Activated naive CD8-positive, alpha-beta T cell treated with anti-CD3 and anti-CD28 coated beads, Interleukin-2, amount 10 ng/mL, durations not matched to agents 7 days and 5 days (primary cell): ENCODE measurements at places on chromosomes 13 and 19. TPM values are rescaled to one million over a fixed set of nuclear protein-coding genes. Genes with fewer than 3 reads are reported as not detected.

DNA sequence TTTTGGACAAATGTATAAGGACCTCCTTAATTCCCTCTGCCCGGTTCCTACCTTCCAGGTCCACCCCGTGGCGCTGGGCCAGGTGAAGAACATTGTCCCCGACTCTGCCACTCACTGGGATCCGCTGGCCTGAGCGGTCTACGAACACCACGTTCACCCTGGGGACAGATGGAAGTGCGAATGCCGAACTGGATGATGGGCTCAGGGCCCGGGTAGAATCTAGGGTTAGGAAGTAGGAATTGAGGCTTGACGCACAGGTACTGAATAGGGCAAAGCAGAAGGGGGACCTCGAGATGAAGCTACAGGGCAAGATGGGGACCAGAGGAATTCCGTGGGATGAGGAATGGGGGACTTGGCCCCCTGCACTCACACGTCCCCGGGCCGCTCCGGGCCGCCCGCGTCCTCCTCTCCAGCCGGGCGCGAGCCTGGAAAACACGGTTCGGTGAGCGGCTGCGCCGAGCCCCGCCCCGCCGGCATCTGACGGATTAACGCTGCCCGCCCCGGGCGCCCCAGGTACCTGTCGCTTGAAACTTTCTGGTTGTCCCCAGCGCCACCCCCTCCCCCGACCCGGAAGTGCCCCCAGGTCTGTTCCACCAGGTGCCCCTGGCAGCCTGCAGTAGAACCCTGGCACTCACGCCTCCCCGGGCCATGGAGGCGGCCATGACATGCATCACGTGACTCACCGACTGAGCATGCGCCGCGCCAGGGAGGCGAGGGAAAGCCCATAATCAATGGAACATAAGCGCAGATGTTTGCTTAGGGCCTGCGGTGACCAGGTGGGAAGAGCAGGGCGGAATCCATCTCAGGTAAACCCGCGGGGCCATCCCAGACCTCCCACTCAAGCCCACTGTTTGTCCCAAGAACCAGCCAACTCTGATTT lies at the start of gene FDX2:
Gene FDX2 (minus strand): TSS at position 681 of the 880 bp plus-strand sequence. CDS start 19 bp downstream, at position 662.
- DNase-seq = peak; percentile 91

DNA sequence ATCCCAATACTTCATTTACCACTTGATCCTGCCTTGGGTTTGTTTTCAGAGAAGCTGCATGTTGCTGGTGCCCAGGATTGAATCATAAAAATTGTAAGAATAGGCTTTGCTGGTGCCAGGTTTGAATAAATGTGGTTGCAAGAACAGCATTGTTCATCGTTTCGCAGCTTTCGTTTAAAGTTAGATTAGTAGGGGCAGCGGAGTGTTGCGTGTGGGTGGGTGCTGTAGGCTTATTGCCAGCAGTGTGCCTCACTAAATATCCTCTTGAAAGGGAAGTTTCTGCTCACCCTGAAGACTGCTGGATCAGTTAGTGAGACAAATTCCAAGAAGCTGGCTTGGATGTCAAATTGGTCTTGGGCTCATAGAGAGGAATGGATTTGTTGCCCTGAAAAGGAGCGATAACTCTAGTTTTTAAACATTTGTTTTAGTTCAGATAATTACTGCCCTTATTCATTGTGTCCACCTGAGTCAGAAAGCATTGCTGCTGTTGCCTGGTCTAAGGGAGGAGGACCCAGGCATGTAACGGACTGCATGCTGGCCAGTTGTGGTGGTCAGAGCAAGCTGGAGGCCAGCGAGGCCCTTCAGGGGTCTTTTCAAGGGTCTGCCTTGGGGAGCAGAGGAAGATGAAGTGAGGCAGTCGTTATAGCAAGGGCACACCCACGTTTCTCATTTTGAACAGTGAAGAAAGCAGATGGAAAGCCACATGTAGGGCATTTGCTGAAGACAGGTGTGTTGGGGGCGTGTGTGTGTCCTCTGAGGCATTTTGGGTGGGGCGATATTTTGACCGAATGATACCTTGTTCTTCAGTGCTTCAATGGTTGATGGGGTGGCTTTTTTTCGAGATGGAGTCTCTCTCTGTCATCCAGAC lies 8.5 kb downstream of the ILF3 start:
- no peak for DNase-seq

GRCh38 chr13:73223372-73223781 lies 164.6 kb downstream of the KLF5 start:
- DNase-seq = no peak

DNA sequence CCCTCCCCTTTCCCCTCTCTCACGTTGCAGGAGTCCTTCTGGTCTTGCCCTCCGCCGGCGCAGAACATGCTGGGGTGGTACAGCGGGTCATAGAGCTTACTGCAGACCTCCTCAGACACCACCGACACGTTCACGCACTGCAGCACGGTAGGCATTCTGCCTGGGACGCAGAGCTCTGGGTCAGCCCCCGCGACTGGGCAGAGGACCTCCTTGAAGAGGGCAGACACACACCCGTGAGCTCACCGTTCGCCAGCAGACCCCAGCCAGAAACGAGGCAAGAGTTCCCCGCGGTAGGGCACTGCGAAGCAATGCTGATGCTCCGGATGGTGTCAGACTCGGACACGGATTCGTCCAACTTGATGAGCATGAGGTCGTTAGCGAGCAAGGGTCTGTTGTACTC lies 2.9 kb downstream of the KLK4 start:
- no peak for DNase-seq

The CABP5 gene
- total RNA-seq = not detected

The PLK5 gene
- total RNA-seq = not detected

The OR4F17 gene
- total RNA-seq = not detected
